ENCODE measurements at places on chromosomes 7 and 10.

DNA sequence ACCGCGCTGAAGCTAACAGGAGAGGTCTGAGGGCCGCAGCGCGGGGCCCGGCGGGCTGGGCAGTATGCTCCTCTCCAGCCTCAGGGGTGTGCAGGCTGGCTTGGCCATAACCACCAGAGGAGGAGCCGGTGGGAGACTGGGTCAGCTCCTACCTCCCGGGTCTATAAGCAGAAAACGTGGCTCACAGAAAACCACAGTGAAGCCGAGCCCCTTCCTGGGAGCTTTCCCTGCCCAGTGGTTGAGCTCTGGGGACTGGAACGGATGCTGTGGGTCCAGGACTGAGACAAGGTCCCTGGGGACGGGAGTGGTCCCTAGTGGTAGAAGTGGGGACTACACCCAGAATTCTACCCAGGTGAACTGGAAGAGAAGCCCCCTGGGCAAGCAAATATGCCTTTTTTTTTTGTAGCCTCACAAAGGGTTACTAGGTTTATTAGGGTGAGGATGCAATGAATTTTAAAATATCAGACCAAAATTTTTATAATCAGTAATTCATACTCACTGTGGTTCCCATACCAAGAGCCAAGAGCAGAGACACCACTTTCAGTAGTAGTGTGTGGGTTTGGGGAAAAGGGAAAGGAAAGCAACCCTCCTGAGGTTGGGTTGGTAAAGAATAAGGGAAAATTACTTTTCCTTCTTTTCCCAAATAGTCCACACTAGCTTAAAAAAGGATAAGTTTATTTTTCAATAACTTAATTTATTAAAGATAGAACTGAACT is 67.9 kb upstream of the PRKCQ start:
- peak; percentile 70 for DNase-seq

DNA sequence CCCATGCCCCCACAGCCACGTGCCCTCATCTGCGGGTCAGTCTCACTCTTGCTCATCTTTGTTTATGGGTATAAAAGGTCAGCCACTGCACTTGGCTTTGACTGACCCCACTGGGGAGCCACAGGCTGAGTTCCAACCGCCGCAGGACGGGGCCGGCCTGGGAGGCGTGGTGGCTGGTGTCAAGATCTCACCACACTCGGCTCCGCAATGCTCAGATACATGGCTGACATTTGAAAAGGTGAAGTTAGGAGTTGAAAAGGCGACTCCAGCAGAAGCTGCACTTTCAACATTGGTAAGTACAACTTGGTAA is 14.9 kb downstream of the TUBGCP2 start:
- no peak for DNase-seq

GRCh38 chr10:86056672-86057071 is 309.9 kb downstream of the GRID1 start:
- no peak for DNase-seq

GRCh38 chr7:130275826-130276297 is 9.2 kb downstream of the CPA2 start:
- no peak for DNase-seq

- DNase-seq, result peak; percentile 8
Measured at GRCh38 chr7:29806208-29806994, at the start of gene WIPF3. Gene WIPF3 (plus strand): TSS chr7:29806508. CDS start chr7:29834725, 28,217 bp downstream.

- DNase-seq, result peak; percentile 18
Measured at GRCh38 chr7:18290223-18290622, 205.3 kb upstream of the HDAC9 start.

DNA sequence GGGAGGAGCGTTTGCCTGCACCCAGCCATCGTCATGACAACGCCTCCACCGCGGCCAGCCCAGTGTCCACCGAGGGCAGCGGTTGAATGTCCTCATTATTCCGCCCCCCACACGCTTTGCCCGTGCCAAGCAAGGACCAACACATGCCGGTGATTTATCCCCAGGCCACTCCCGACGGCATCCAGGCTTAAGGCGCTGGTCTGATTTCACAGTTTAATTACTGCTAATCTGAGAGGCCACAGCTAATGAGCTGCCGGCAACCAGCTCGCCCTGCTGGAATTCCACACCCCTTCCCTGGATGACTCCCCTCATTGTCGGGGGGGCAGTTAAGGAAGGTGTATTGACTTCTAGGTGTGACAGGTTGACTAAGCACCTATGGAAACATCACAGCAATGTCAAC is 432.3 kb downstream of the DNAJB6 start:
- no peak for DNase-seq

- DNase-seq, result peak; percentile 20
Measured at GRCh38 chr7:92731335-92732063, 104.9 kb downstream of the CDK6 start.

DNA sequence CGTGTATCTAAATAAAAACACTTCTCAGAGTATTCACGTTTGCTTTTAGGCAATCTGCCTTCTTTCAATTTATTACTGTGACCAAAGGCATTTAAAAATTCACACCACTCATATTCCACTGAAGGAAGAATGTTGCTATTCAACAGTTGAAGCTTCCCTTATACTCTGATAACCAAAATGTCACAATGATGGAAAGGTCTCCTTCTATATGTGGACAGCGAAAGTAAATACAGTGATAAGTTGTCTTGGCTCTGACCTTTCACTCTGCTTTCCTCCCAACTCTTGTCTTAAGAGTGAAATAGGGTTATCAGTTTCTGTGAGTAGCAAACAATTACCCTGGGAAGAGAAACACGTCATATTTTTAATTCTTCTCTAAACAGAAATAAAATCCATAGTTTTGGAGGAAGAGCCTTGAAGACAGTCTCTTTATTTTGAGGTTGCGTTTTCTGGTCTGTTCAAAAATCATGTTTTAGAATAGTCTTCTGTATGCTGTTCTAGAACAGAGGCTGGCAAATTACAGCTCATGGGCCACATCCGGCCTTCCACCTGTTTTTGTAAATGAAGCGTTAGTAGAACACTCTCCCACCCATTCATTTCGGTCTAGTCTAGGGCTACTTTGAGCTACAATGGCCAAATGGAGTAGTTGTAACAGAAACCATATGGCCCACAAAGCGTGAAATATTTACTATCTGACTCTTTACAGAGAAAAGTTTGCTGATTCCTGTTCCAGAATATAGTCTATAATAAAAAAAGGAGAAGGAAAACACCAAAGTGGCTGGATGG is 41.3 kb downstream of the ETV1 start:
- DNase-seq, result no peak

DNA sequence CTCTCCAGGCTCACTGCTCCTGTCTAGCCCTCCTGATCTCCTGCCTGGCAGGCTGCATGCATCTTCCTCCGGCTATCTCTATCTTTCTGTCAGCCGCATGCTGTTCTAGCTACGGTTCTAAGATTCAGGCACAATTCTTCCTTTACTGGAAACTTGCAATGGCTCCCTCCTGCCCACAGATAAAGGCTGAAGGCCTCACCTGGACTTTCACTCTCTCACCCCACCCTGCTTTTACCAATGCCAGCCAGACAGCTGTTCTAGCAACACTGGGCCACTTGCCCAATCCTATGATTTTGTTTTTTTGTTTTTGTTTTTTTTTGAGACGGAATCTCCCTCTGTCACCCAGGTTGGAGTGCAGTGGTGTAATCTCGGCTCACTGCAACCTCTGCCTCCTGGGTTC is 38.3 kb downstream of the BEND7 start:
- DNase-seq, result no peak

GRCh38 chr10:88642209-88642608 is 22.0 kb upstream of the LIPF start:
- no peak for DNase-seq

GRCh38 chr7:2247141-2247995 is 5.3 kb downstream of the NUDT1 start:
- peak; percentile 29 for DNase-seq

- DNase-seq, result no peak
Measured at GRCh38 chr10:124663766-124664360, 80.3 kb downstream of the FAM53B start.

DNA sequence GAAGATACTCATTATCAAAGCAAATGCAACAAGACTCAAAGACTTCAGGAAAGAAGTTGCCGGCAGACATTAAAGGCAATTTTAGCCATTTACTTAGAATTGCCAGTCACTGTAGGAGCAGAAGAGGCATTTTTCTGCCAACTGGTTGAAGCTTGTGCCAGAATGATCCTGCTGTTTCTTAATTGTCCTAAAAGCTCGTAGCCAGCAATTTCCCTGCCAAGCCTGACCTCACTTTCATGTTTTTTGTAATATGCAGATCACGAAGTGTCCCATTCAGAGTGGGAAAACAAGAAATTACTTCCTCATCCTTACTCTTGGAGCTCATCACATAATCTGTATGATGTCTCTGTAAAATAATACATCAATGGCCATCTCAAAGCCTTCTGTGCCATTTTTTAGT is 130.9 kb upstream of the ANKRD1 start:
- no peak for DNase-seq

DNA sequence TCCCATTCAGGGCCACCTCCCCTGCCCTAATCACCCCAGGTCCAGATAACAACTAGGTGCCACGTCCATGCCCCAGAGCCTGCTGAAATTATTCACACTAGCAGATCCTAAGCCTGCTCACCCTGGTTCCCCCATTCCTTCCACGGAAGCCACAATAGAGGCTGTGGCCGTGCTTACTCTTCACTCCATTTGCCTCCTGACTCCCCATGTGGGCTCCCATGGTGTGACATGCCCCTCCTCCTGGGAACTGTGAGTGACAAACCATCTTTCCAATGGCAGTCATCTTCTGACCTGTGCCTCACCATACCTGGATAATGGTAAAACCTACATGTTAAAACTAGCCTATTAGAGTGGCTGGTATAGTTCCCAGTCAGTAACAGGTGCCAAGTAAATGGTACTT is 216.2 kb upstream of the PRKCQ start:
- no peak for DNase-seq

DNA sequence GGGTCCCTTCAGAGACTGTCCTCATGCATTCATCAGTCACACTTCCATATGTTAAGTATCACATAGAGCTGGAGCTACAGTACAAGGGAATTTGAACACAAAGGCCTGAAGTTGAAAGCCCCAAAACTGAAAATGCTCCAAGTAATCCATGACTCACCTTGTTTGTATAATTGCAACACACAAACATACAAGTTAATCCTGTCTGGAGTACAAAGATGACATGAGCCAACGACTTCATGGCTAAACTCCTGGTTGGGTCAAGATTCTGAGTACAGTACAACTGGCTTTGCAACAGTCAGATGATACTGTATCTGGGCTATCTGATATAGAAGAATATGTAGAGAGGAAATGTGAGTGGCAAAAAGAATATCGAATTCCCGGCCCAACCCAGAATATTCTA is 73.1 kb upstream of the AASS start:
- DNase-seq, result no peak

- no peak for DNase-seq
Measured at GRCh38 chr10:44574596-44575480, 189.9 kb upstream of the CXCL12 start.

DNA sequence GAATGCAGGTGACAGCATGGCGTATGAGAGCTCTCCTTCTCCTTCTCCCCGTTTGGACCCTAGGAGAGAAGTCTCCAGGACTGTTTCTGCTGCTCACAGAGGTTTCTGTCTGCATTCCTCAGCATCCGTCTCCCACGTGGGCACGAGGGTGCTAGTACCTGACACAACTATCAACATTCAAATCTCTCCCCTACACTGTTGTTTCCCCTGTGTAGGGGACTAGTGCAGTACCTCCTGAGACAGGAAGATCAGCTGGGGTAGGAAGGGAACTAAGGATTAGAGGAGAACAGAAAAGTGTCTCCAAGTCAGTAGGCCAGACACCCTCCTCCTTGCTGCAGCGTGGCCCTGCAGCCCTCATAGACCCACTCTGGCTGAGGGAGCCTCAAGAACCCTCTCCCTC is 29.0 kb downstream of the STOX1 start:
- DNase-seq, result no peak

DNA sequence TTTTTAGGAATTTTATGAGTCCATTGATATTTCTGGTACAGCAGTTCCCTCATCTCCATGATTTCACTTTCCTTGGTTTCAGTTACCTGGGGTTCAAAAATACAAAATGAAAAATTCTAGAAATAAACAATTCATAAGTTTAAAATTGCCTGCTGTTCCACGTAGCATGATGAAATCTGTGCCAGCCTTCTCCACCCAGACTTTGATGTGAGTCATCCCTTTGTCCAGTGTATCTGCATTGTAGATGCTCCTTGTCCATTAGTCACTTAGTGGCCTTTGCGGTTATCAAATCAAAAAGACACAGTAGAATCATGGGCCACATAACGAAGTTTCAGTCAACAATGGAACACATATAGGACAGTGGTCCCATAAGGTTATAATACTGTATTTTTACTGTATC is 286.9 kb downstream of the PTEN start:
- no peak for DNase-seq

- no peak for DNase-seq
Measured at GRCh38 chr10:110569122-110569521, 1.6 kb downstream of the SMC3 start.

- DNase-seq, result peak; percentile 29
Measured at GRCh38 chr10:11901833-11902475, 78.8 kb downstream of the PROSER2 start.

GRCh38 chr10:100303724-100304319 is 17.3 kb upstream of the BLOC1S2 start:
- peak; percentile 21 for DNase-seq

GRCh38 chr7:128270826-128271272 is 29.8 kb downstream of the LEP start:
- DNase-seq, result no peak

GRCh38 chr7:127726476-127726875 is 74.5 kb downstream of the SND1 start:
- no peak for DNase-seq

DNA sequence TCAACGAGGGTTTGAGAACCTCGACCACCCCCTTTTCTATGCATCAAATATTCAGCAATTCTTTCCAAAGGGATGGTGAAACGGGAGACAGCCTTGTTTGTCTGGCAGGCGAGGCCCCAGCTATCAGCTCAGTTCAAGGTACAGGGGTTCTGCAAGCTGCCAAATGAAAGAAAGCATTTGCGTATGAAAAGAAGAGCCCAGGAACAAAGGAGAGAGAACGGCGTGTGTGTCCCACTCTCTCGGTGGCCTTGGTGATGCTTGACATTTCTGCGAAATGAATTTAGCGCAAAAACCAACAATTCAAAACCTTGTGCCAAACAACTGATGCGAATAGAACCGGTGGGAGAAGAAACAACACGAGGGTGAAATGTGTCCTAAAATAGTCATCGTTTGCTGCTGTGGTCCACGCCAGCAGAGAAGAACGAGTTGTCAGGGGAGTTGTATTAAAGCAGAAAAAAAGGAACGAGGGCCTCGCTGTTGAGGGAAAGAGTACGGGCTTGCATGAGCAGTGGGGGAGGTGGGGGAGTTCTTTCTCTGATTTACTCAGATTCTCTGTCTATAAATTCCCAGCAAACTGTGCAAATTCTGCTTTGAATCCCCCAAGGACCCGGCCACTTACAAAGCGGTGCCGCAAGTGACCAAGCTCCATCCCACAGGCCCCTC is 97.7 kb downstream of the TMEM130 start:
- no peak for DNase-seq

- DNase-seq, result no peak
Measured at GRCh38 chr10:27344568-27345454, 104.2 kb upstream of the ACBD5 start.
